Aorta (tissue), 5 donors: ENCODE measurements at places on chromosomes 6 and 20. TPM values are rescaled to one million over a fixed set of nuclear protein-coding genes. Genes with fewer than 3 reads are reported as not detected.

GRCh38 chr6:26401389-26401986 lies 587 bp upstream of the BTN3A1 start:
- no peak for DNase-seq

DNA sequence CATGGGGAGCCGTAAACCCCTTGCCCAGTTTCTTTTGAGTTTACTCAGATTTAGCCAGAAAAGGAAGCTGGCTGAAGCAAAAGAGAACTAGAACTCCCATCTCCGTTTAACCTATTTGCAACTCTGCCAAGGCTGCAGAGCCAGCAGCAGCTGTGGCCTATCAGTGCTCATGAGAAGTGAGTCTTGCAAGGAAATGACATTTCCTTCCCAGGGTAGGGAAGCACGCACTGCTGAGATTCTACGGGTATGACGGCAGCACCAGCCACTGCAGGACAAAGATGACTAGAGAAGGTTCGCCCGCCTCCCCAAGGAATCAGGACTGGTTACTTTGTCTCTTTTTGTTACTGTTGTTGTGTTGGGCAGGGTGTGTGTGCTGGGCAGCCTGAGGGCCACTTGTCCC lies 47.6 kb downstream of the PPP1R3G start:
- DNase-seq, result no peak

DNA sequence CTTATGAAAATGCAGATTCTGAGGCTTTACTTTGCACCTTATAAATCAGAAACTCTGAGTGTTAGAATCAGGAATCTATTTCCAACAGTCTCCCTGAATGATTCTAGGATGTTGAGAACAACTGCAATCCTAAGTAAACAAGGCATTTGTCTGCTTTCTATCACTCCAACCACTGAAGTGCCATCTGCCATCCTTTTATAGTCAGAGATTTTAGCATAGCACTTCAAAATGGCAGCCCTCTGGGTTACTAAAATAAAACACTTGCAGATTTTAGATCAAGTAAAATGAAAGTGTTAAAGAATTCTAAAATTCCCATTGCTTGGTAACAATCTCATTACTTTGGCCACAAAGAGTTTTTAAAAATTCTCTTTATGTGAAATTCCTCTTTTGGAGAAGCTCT lies 258.9 kb downstream of the CD109 start:
- DNase-seq, result no peak

GRCh38 chr6:135537741-135538301 lies 40.3 kb upstream of the AHI1 start:
- no peak for DNase-seq

- DNase-seq, result no peak
Measured at GRCh38 chr6:33693186-33694105, 18.1 kb downstream of the UQCC2 start.

GRCh38 chr6:109095835-109096084 lies 453 bp downstream of the CEP57L1 start:
- no peak for DNase-seq

GRCh38 chr6:10545482-10545881 lies 24.3 kb downstream of the GCNT2 start:
- no peak for DNase-seq

DNA sequence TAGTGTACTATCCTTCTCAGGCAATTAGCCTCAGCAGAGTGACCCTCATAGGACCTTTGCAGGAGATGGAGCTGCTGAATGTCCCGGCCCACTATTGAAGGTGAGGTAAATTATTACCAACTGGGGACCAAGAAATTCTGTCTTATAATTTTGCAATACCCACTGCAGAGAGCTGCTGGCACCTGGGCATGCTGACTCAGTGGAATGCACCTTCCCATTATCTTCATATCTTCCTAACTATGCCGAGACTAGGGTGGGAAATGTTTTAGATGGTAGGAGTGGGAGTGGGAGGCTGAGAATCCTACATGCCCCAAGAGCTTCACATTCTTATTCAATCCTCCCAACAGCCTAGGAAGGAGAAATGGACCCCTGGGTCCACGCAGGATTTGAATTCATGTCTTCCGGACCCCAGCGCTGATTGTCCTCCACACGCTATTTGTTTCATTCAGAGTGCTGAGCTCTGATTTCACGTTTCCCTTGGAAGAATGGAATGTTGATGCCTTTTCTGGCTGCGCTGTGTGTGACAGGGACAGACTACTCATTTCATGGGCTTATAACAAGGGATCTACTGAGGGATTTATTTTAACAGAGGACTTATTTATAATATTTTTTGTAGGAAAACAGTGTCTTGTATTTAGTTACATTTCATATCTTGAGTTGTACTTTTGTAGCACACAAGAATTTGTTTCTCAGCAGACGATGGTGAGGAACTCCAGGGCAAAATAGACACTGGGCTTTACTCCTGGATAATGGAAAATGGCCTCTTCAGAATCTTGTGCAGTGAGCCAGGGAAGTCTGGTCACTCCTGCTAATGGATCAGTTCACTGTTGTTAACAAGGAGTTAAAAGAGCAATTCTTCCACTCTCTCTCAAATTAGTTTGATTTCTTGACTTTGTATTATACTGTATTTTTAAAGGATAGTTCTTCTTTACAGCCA lies 66.4 kb downstream of the FYN start:
- no peak for DNase-seq

DNA sequence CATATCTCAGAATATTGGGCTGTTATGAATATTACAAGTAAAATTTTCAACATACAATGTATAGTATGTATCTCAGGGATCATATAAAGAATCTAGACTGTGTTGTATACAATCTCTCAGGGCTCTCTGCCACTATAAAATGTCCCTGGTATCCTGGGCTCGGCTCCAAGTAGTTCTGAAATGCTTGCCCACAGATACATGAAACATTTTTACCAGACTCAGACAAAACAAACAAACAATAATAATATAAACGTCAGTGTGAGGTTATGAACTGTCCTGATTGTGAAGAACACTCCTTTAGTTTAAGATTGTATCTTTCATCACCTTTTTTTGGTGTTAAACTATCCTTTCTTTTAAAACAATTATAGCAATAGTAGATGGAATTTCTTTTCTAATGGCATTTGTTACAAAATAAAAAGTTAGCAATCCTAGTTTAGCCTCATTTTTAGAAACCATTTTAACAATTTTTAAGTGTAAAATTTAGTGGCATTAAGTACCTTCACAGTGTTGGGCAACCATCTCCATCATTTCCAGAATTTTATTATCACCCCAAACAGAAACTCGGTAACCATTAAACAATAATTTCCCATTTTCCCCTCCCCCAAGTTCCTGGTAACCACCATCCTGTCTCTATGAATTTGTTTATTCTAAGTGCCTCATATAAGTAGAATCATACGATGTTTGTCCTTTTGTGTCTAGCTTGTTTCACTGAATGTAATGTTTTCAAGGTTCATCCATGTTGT lies 17.4 kb upstream of the LY86 start:
- no peak for DNase-seq

GRCh38 chr6:164185471-164185871 lies 771.0 kb downstream of the QKI start:
- no peak for DNase-seq

- DNase-seq, result no peak
Measured at GRCh38 chr6:20757761-20758160, 223.5 kb downstream of the CDKAL1 start.

- no peak for DNase-seq
Measured at GRCh38 chr6:167079853-167080297, 43.0 kb upstream of the CCR6 start.

GRCh38 chr6:81753711-81754577 lies 1.5 kb upstream of the TENT5A start:
- DNase-seq, result peak; percentile 92

- DNase-seq, result no peak
Measured at GRCh38 chr20:40782043-40782368, 93.0 kb upstream of the MAFB start.

- DNase-seq, result no peak
Measured at GRCh38 chr6:439641-440167, 48.2 kb downstream of the IRF4 start.

- no peak for DNase-seq
Measured at GRCh38 chr6:54516321-54516720, 208.1 kb downstream of the TINAG start.

GRCh38 chr6:140083375-140083774 lies 708.9 kb upstream of the CITED2 start:
- DNase-seq, result no peak

DNA sequence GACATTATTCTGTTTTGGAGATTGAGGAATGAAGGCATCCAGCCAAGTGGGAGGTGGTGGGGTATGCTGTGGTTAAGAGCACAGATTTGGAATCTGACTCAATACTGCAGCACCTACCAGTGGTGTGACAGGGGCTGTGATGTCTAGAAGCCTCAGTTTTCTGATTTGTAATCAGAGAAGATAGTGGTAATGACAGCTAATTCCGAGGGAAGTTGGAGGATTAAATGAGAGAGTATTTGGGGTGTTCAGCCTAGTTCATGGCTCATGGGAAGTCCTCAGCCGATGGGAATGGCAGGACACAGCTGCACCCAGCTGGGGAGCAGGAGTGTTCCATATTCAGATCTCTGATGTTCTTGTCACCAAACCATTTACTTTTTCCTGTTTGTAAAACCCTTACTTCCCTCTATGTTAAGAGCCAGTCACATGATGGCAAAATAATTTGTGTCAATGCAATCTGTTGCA lies 9.3 kb downstream of the SLC9A8 start:
- no peak for DNase-seq

DNA sequence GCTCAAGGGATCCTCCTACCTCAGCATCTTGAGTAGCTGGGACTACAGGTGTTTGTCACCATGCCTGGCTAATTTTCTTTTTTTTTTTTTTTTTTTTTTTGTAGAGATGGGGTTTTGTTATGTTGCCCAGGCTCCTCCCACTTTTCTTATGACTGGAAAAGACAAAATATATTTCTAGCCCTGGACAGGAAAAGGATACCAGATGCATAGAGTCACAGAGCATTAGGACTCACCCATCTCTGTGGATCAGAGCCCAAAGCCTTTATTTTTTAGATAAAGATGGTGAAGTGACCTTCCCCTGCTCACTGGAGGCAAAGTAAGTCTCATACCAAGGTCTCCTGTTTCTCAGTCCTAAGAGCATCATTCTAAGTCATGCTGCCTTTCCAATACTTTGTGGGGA lies 3.4 kb downstream of the TRIM10 start:
- no peak for DNase-seq

DNA sequence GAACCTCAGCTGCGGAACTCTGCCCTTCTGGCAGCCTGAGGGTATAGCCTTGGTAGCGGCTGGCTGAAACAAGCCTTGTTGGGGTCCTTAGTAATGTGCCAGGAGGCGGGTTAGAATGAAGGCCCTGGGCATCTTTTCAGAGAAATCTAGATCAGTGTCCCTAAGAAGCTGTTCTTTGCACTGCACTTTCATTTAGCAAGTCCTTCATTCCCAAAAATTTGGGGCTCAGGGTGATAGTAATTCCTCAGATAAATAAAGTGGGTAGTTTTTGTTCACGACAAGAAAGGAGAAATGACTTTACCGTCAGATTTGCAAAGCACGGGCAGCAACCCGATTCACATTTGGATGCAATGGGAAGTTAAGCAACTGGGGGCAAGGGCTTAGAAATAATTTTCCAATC lies 3.2 kb downstream of the INSM1 start:
- DNase-seq, result no peak

DNA sequence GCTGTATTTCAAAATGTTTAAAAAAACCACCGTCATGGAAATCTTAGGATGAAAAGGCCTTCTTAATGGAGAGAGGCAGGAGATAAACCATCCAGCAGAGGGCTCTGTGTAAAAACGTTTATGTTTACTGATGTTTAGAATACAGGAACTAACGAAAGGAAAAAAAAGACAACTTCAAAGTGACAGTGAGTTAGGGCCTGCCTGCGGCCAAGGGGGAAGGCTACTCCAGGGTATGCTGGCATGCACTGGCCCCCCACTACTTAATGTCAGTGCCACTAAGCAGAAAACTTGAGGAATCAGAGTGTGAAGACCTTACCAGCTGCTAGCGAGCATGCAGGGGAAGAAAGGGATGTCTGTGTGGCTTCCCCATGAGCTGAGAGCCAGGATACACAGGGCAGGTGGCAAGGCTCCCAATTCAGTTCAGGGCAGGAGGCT lies 47.7 kb downstream of the AKAP7 start:
- no peak for DNase-seq

- DNase-seq, result no peak
Measured at GRCh38 chr20:16100767-16101166, 472.5 kb downstream of the KIF16B start.

- DNase-seq, result no peak
Measured at GRCh38 chr6:14984519-14984853, 261.4 kb upstream of the JARID2 start.

GRCh38 chr6:3285732-3286131 lies 27.0 kb downstream of the PSMG4 start:
- no peak for DNase-seq

- no peak for DNase-seq
Measured at GRCh38 chr20:2751878-2752566, 48.4 kb downstream of the CPXM1 start.

GRCh38 chr6:44133003-44133931 lies 5.9 kb downstream of the TMEM63B start:
- peak; percentile 60 for DNase-seq

GRCh38 chr6:43508481-43509141 lies 1.5 kb downstream of the LRRC73 start:
- DNase-seq, result no peak

DNA sequence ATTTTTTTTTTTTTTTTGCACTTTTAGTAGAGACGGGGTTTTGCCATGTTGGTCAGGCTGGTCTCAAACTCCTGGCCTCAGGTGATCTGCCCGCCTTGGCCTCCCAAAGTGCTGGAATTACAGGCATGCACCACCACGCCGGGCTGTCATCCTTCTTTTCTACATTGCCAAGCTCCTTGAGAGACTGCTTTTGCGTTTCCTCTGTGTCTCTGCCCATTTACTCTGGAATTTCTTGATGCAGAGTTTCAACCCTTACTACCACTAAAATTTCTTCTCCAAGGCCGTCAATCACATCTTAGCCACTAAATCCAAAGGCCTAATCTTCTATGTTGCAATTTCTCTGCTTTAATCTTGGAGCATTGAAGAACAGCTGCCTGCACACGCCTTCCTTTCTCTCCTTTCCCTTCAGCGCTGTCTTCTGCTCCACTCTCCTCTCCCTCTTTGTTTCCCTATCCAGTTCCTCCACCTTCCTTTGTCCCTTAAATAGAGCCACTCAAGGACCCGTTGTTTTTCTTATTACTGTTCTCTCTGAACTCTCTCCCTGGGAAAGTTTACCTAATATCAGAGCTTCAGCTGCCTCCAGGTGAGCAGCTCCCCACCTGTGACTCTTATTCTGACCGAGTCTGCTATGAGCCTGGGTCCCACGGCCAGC lies 98.8 kb downstream of the SLC35B3 start:
- no peak for DNase-seq

The ARFGEF3 gene
- 2.5 TPM for total RNA-seq

The PLN gene
- total RNA-seq, result 232 TPM

The COL19A1 gene
- 0.42 TPM for total RNA-seq

The CLVS2 gene
- total RNA-seq, result 0.03 TPM

The PERP gene
- total RNA-seq, result 16.9 TPM

The POPDC3 gene
- total RNA-seq, result not detected

The RNF144B gene
- total RNA-seq, result 24.2 TPM

The RNF39 gene
- total RNA-seq, result not detected

The CLDN20 gene
- not detected for total RNA-seq

The PNLDC1 gene
- not detected for total RNA-seq

The TP53TG5 gene
- 0.66 TPM for total RNA-seq

The RREB1 gene
- 30.7 TPM for total RNA-seq

The METTL24 gene
- total RNA-seq, result 12.5 TPM

The C20orf204 gene
- total RNA-seq, result 1.7 TPM

The CAPN11 gene
- total RNA-seq, result 0.81 TPM
